Posterior vena cava (tissue), 2 donors: ENCODE measurements at places on chromosomes 3 and 15. TPM values are rescaled to one million over a fixed set of nuclear protein-coding genes. Genes with fewer than 3 reads are reported as not detected.

GRCh38 chr3:186814100-186814499 is 7.8 kb upstream of the RFC4 start:
- DNase-seq = no peak

DNA sequence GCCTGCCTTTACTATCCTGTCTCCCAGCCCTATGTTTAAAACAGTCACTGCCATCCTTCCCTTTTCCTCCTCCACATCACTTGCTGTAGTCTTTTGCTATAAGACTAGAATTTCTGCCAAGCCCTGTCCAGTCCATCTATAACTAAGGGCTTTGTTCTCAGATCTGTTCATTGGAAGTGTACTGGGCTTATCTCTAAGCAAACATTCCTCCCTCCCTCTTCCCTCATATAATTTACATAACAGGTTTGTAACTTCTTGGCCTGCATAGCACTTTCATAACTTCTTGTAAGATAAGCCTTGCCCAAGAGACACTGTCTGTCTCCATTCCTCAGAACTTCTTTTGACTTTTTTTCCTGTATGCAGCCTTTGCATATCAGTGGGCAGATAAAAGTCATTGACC is 16.7 kb downstream of the TPRG1 start:
- no peak for DNase-seq

DNA sequence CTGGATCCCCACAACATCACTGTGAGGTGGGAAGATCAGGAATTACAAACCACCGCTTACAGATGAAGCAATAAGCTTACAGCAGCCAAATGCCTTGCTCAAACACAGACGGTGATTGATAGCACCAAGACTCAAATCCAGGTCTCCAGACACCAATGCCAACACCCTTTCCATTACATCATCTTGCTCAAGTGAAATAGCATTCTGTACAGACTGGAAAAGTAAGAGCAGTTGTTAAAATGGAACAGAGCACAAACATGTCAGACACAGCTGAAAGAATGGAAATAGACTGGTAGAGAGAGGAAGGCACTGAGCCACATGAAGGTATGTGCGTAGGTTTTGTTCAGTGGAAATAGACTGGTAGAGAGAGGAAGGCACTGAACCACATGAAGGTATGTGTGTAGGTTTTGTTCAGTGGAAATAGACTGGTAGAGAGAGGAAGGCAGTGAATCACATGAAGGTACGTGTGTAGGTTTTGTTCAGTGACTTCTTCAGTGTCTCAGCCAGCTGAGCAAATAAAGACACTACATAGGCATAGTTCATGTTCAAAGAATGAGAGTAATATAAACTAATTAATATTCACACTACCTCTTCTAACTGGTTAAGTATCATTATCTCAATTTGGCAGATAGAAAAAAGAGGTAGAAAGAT is 15.6 kb downstream of the CLDN1 start:
- no peak for DNase-seq

DNA sequence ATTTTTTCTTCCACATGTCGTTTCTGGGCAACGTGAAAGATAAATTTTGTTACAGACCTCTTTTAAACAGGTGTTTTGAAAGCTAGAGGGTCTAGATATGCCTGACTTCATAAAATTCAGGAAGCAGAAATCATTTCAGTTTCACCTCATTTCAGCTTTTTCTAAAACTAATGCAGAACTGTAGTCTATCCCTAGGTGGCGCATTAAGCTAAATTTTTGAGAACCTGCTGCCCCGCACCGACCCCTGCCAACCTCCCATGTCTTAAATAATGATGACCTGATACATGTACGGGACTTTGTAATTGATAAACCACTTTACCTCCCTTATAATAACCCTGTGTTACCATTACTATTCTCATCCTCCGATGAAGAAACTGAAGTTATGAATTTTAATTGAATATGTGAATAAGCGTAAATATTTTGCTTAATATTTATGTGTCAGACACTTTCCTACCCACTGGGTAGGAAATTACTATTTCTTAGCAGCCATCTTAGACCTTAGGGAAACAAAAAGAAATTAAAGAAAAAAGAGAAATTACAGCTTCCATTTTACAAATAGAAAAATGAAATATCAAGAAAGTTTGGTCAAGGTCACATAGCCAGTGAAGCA is 78.7 kb upstream of the GCNT3 start:
- DNase-seq = no peak

Gene GOLGA8H
- total RNA-seq = 0.93 TPM

DNA sequence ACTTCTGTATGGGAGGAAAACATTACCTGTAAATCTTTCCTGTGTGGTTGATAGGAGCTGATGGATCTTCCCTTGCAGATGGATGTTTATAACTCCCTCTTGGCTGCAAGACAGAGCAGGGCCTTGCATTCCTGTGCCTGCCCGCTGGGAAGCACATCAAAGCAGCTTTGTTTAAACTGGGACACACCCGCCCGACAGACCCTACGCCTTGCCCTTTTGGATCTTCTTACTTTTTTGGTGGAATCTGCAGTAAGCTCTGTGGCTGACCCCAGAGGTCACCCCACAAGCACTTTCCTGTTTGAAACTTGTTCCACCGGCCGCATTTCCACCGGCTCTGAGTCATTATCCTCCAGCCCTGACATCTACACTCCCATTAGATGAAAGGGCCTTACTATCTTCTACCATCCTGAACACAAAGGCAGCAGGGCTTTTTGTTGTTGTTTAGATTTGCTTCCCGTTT is 244.1 kb upstream of the STT3B start:
- DNase-seq = no peak

Gene CHRNA3
- not detected for total RNA-seq

DNA sequence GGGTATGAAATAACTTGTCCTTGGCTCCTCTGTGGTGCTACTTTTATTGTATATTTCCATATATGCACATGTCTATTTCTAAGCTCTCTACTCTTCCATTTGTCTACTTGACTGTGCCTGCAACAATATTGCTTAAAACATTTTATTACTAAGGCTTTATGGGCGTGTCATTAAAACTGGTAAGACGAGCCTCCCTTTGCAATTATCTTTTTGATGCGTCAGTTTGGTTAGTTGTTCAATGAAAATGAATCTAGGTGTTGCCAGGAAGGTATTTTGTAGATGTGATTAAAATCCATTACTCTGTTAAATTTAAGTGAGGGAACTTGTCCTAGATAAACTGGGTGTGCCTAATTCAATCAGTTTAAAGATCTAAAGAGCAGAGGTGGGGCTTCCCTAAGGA is 12.9 kb upstream of the TRA2B start:
- DNase-seq = no peak

- DNase-seq = no peak
Observed at GRCh38 chr3:36557021-36557707, 176.9 kb downstream of the STAC start.

- no peak for DNase-seq
Observed at GRCh38 chr3:12782172-12782815, 14.2 kb upstream of the CAND2 start.

DNA sequence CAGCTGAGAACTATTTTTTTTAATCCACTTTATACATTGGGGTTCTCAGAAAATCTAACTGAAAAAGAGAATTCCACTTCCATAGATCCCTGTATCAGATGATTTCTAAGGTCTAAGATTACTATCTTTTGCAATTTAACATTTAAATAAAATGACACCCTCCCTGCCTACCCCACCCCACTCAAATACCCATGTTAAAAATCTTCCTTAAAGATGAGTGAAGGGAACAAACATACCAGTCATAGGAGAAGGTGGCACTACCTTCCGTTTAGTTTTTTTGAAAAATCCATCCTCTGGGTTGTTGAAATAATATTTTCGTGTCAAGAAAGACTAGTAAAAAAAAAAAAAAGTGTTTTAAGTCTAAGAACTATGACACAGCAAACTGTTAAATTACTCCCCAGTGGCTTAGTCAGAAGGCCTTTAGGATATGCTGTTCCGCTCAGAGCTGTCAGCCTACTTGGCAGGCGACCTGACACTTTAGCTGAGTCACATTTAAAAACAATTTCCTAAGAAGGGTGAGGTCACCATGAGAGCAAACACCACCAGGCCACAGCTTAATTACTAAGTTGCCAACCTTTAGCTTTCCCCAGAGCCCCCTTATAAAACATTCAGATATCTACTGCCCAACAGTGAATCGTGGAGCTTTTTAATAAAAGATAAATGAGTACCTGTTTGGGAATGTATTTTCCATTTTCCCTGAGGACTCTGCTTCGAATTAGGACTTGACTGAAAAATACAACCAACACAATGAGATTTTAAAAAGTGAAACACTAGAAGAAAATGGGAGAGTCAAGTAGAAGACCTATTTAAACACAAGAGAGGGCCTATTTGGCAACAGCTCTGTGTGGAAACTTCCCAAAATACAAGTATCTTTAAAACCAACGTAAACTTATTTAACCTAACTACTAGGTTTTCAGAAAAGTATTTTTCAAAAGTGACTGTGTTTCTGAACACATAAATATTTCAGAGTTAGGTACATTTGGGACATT is 9.6 kb downstream of the EMC3 start:
- peak; percentile 89 for DNase-seq

GRCh38 chr3:46222435-46223161 is 14.5 kb upstream of the CCR1 start:
- no peak for DNase-seq

GRCh38 chr15:90101130-90101968 is 919 bp downstream of the IDH2 start:
- peak; percentile 89 for DNase-seq

GRCh38 chr15:92077353-92078085 is 224.0 kb downstream of the SLCO3A1 start:
- peak; percentile 87 for DNase-seq

DNA sequence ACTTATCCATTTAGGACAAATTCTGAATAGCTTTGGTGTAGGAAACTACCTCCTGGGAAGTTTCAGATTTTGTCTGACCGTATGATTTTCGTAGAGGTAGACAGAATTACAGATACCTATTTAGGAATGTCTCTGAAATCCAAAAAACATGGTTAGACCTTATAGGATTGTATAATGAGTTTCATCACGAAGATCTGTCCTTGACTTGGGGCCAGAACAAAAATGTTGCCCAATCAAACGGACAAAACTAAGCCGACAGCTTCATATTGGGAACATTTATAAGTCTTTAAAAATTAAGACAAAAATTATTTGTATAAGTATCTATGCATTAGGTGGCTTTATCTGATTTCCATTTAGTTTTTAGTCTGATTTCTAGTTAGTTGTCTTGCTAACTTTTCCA is 32.6 kb downstream of the MNS1 start:
- no peak for DNase-seq

GRCh38 chr3:139301654-139302053 is 42.2 kb upstream of the MRPS22 start:
- DNase-seq = no peak

GRCh38 chr15:58387130-58387529 is 44.7 kb upstream of the LIPC start:
- DNase-seq = no peak

Gene NPAP1
- not detected for total RNA-seq

DNA sequence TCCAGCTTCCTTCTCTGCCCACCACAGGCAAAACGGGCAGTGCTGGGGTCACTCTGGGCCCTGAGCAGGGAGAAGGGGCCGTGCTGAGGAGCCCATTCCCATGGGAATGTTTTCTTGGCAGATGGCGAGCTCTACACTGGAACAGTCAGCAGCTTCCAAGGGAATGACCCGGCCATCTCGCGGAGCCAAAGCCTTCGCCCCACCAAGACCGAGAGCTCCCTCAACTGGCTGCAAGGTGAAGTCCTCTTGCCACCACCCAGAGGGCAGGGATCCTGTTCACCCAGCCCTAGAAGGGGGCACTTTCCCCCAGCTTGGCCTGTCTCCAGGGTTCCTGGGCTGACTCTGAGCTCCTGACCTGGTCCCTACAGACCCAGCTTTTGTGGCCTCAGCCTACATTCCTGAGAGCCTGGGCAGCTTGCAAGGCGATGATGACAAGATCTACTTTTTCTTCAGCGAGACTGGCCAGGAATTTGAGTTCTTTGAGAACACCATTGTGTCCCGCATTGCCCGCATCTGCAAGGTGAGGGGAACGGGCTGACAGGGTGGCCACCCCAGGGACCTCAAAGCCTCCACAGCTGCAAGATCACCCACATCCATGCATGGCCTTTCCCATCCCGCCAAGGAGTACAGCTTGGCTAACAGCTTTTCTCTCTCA is 12.4 kb downstream of the CIB1 start:
- peak; percentile 94 for DNase-seq

- peak; percentile 63 for DNase-seq
Observed at GRCh38 chr15:101136381-101137268, 115.2 kb downstream of the CHSY1 start.

- DNase-seq = no peak
Observed at GRCh38 chr15:85622221-85622831, 172.4 kb downstream of the KLHL25 start.

Gene APPL1
- total RNA-seq = 50.6 TPM

DNA sequence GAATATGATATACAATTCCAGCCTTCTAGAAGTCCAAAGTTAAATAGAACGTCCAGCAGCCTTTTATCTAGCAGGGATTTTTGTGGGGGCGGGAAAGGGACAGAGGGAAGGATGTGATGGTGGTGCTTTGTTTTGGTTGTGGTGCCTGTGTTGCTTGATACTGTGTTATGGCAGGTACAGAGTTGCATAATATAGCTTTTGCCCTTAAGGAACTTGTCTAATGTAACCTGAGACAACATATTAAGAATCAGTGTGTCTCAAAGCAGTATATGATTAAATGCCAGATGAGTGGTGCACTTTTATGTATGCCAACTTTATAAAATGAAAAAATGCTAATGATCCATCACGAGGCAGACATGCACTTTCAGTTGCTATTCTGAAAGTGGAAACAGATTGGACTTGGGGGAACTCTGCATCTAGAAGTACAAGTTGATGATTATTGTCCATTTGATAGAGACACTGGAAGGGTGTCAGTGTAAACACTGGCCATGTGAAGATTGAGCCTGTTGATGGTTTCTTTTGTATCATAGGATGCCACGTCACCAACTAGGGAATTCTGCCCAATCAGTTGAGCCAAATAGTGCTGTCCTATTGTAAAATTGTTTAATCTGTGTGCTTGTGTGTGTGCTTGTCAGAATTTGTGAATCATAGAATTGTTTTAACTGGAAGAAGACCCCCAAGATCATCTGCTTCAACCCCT is 23.0 kb downstream of the NEO1 start:
- no peak for DNase-seq

GRCh38 chr15:36251450-36251849 is 328.0 kb upstream of the CDIN1 start:
- no peak for DNase-seq

DNA sequence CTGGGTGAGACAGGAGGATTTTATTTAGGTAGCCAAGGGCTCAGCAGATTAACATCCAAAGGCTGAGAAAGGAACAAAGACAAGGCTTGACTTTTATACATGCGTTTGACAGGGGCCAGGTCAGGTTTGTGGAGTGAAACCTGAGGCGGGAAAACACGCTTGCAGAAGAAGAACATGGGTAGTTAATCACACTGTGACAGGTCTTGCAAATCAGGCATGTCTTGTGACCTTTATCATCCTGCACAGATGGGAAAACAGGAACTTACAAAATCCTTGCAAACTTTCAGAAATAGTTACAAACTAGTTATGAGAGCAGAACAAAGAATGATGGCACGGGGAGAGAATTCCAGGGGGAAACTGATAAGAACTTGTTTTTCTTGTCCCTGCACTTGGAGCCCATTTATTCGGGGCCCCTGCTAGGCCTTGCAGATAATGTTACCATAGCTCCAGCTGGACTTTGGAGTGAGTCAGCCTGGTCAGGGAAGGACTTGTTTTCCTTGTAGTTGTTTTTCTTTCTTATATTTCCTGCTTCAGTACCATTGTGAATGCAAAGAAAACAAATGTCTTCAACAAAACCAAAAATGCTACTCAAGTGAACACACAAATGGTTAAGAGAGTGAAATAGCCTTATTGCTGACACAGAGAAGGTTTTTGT is 965.9 kb upstream of the ROBO1 start:
- DNase-seq = no peak
